ENCODE measurements at places on chromosomes 13 and 19.

DNA sequence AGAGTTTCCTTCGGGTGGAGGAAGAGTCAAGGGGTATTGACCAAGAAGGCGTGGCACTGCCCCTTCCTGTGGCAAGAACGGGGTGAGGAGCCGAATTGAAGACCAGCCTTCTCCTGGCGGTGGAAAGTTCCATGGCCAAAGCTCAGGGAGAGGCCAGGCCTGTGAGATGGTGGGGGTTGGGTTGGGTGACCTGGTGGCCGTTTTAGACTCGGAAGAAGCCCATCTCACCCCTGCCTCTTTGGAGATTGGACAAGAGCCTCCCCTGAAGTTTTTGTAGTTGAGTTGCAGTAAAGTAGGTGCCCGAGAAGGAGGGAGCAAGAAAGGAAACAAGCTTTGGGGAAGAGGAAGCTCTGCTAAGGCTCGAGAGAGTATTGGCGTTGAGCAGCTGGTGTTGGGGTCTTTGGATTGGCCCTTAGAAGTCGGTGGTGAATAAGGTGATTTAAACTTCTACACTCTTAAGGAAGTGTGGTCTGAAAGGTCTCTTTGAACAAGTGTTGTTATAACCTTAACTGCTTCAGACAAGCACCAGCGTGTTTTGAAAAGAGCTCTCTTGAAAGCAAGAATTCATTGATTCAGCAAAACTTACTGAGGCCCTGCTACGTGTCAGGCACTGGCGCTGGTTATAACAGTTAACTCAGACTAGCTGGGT, 964 bp downstream of the SPINT2 start:
- peak; percentile 66 for DNase-seq

- DNase-seq: no peak
Observed at GRCh38 chr19:370641-371330, 26.2 kb upstream of the MIER2 start.

- DNase-seq: peak; percentile 99
Observed at GRCh38 chr13:34156841-34157365, 339.0 kb downstream of the RFC3 start.

DNA sequence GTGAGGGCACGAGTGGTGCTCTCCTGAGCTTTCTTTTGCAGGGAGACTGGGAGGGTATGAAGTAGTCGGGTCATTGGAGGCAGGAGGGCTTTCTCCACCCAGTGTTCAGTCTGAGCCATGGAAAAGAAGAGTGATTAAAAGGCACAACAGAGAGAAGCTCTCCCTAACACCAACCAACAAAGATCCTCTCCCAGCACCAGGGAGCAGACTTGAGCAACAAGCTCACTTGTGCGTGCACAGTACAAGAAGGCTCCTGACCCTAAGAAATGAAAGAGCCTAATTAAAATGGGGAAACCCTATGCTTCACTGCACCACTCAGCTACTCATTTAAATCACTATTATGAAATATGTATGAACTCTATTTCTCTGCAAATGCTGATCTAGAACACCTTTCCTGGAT, 276.3 kb upstream of the SOX21 start:
- no peak for DNase-seq

GRCh38 chr19:47377801-47378200, 28.7 kb downstream of the DHX34 start:
- no peak for DNase-seq

GRCh38 chr13:46903748-46904147, 6.9 kb upstream of the HTR2A start:
- no peak for DNase-seq

GRCh38 chr19:13790354-13790753, 4.9 kb upstream of the ZSWIM4 start:
- DNase-seq: no peak

DNA sequence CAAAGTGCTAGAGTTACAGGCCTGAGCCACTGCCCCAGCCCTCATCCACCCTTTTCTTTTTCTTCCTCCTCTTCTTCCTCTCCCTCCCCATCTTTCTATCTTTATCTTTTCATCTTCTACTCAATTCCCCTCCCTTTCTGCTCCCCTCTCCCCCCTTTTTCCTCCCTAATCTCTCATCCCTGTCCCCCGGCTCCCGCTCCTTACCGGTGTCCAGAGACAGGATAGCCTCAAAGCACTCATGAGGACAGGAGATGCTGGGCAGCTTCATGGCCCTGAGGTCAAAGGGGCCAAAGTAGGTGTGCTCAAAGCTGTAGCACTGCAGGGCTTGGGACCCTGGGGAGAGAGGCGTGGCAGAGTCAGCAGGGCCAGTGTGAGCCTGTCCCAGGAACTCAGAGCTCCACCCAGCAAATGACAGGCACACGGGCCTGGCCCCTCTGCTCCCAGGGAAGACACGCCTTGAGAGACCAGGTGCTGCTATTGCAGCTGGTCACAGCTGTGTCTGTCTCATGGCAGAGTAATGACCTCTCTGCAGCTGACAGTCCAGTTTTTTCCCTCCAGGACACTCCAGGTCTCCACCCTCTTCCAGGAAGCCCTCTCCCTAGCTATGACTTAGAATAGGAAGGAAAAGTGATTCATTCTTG, 2.6 kb downstream of the LYPD5 start:
- peak; percentile 54 for DNase-seq

DNA sequence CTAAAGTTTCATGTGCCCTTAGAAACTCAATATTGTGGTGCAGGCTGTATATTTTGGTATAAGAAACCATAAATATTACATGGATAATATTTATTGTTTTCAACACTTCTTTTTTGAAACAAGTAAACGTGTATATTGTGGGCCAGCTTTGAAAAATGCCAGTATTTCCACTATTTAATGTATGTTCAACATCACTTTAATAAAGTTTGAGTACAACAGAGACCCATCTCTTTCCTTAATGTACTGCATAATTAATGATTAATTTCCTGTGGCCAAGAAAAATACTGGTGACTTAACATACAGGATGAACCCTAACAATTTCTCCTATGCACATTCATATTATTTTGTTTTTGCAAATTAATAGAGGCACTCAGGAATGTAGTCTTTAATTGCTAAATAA, 2891.5 kb downstream of the PCDH9 start:
- no peak for DNase-seq

- peak; percentile 79 for DNase-seq
Observed at GRCh38 chr13:34358811-34359513, 541.0 kb downstream of the RFC3 start.

- no peak for DNase-seq
Observed at GRCh38 chr13:39347926-39348901, 254.8 kb downstream of the LHFPL6 start.

- no peak for DNase-seq
Observed at GRCh38 chr13:79867254-79867653, 386.3 kb downstream of the NDFIP2 start.

- peak; percentile 7 for DNase-seq
Observed at GRCh38 chr13:50588491-50589130, 254.9 kb downstream of the DLEU7 start.

DNA sequence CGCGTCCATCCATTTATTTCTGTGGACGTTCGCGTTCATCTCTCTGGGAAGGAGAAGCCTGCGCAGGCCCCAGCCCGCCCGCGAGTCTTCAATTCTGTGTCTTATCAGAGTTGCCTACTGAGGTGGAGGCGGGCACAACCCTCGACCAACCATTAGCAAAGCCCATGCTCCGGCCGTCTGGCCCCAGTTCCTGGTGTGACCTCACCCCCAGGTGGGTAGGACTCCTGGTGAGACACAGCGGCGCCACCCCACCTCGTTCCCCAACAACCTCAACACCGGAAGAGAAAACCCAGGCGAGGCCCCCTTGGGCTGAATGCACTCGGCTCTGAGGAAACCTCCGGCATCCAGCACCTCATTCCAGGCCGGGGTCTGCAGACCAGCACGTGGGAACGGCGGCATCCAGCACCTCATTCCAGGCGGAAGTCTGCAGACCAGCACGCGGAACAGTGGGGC, 14.7 kb downstream of the ZNF787 start:
- no peak for DNase-seq

- no peak for DNase-seq
Observed at GRCh38 chr13:79194272-79194671, 211.8 kb downstream of the RBM26 start.

GRCh38 chr13:74074723-74075122, 59.5 kb downstream of the KLF12 start:
- peak; percentile 46 for DNase-seq

GRCh38 chr13:73759434-73759833, 374.8 kb downstream of the KLF12 start:
- DNase-seq: no peak

DNA sequence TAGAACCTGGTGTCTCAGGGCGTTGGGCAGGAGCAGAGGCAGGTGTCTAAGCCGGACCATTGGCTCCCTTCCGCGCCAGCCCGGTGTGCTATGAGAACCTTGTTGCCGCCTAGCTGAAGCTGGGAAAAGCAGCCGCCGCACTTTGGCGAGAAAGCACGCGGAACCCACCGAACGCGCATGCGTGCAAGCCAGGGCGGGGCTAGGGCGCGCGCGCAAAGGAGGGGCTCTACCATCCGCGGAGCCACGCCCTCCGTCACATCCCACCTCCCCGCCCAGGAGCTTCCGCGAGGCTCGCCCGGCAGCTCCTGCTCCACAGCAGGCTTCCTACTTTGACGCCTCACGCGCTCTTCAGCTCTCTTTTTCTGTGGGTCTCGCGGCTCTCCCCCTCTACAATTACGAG, 51.3 kb downstream of the WDR87 start:
- DNase-seq: peak; percentile 57

- DNase-seq: no peak
Observed at GRCh38 chr19:54383330-54383729, 18.6 kb upstream of the LAIR1 start.

GRCh38 chr13:27793507-27794367, 1.5 kb downstream of the GSX1 start:
- DNase-seq: no peak

GRCh38 chr19:36772311-36773222, at the start of gene ZNF850:
Gene ZNF850 (minus strand): TSS chr19:36772807. CDS start chr19:36762606, 10,201 bp downstream.
- peak; percentile 96 for DNase-seq

GRCh38 chr13:85095418-85096272, 703.6 kb downstream of the SLITRK6 start:
- DNase-seq: no peak

DNA sequence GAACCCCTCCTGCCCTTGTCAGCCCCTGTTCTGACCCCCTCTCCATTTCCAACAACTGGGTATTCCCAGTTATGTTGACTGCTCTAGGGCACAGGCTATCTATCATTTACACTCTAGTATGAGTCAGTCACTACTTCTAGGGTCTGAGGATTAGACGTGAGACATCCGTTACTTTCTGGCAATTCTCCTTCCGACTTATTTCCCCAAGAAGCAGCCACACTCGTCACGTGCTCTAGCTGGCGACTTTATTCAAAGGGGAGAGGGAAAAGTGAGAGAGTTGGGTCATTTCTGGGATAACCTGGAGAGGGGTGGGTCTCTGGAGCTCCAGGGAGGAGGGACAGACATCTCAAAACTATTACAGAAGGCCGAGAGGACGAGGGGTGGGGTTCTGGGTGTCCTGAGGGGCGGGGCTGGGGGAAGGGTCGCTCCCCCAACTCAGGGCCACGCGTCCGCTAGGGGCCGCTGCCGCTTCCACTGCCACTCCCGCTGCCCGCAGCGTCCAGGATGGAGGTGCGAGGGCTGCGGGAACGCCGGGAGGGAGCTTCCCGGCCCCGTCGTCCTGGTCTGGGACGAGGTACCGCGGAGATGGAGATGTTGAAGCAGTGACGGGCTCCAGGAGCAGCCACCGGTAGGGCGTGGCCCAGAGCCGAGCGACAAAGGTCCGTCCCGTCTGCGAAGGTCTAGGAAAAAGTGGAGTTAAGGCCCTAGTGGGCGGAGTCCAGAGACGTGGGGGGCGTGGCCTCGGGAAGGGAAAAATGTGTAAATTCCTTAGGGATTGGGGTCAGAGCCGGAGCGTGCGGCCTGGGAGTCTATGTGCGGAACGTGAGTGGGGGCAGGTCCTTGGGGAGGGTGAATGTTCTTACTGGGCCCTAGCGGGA, 8.9 kb downstream of the RTBDN start:
- no peak for DNase-seq

DNA sequence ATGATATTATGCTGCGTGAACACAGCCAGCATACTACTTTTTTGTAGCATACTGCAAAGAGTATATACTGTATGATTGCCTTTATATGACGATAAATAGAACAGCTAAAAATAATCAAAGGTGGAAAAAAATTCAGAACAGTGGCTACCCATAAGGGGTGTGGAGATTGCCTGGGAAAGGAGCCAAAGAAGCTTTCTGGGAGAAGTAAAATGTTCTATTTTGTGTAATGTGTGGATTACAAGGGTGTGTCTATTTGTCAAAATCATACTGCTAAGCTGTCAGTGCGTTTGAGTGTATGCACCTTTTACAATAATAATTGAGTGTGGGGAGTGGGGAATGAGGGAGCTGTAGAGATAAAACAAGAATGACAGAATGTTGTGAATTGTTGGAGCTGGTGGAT, 45.2 kb upstream of the MTIF3 start:
- DNase-seq: no peak

DNA sequence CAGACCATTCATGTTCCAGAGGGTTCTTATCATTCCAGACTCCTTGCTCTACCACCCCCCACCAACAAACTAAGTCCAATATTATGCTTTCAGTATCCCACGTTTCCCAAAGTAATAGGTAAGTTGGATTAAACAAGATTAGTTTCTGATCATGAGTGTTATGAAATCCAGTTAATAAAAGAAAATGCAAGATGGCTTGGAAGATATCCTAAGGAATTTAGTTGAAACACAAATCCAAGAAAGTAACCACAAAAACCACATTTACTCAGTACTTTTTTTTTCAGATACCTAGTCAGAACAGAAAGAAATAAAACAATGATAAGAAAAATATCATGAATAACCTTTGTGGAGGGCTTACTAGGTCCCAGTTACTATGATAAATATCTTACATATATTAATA, 119.4 kb upstream of the MIR17HG start:
- no peak for DNase-seq

GRCh38 chr13:77477299-77477848, 58.1 kb upstream of the SCEL start:
- no peak for DNase-seq

DNA sequence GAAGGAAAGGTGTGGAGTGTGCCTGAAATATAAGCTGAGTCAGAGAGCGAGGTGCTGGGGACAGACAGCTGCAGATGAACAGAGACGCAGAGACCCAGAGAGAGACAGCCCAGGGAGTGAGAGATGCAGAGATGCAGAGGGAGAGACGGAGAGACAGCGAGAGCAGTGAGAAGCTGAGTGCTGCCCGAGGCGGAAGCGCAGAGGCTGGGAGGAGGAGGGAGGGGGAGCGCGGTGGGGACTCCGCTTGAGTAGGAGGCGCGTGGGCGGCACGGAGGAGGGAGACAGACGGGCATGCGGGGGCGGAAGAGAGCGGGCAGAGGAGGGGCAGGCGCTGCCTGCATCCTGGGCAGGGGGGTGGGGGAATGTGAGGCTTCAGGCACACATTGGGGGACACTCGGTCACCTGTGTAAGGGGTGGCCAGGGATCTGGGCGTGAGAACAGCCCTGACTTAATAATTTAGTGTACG, 25.7 kb downstream of the SLC8A2 start:
- DNase-seq: peak; percentile 22

DNA sequence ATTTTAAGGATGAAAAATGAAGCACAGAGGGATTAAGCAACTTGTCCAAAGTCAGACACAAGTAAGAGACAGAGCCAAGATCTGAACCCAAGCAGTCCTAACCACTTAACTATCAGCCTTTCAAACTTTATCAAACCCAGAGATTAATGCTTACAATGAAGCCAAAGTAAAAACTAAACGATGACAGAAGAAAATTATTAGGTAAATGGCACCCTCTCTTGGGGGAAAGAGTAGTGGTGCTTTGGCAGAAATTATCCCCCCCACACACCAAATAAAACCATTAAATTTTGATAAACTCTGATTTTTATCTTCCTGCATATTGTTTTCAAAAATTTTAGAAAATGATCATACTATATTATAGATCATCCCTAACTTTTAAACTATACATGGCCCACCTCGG, 329.2 kb downstream of the SLC7A1 start:
- DNase-seq: no peak
